ENCODE measurements at places on chromosomes 1 and 21. TPM values are rescaled to one million over a fixed set of nuclear protein-coding genes. Genes with fewer than 3 reads are reported as not detected.

DNA sequence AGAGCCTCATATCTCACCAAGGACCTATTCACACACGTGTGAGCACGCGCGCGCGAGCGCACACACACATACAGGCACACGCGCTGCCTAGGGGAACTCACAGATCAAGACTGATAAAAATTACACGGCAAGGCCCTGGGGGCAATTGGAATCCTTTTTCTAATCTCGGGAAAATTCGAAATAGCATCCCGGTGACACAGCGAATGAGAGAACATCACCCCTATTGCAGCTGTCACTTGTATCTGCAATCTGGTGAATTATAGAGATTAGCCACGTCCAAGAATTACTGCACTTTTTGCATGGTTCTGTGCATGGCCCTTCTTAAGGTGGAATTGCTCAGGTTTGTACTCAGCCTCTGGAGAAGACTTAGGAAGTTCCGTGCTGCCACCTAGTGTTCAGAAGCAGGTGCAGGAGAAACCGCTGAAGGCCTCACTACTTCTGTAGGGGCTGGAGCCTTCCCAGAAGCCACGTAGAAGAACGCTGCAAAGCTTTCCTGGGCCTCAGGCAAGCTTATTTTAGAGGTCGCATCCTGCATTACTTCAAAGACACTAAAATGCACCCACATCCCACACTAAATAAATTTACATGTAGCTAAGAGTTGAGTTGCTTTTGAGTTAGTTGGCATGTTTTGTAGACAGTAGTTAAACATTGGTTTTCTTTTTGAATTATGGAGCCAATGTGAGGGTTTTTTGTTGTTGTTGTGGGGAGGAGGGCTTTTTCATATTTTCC is 229.2 kb upstream of the CAMK1G start:
- no peaks in the 10 kb centered on the region for H3K27me3 ChIP-seq
- H3K4me1 ChIP-seq, result no peaks in the 10 kb centered on the region
- DNase-seq, result no peak
- no peak overlapping the region for H3K4me3 ChIP-seq
- no peaks in the 10 kb centered on the region for H3K36me3 ChIP-seq

Gene KCNAB2
- total RNA-seq, result 387 TPM

Gene TEDDM1
- total RNA-seq, result not detected

Gene KCNN3
- total RNA-seq, result not detected

Gene TNNT2
- total RNA-seq, result not detected

GRCh38 chr1:230303069-230303468 is 123.1 kb downstream of the PGBD5 start:
- H3K27ac ChIP-seq, result no peak overlapping the region
- H3K4me1 ChIP-seq, result no peaks in the 10 kb centered on the region
- H3K4me3 ChIP-seq, result no peak overlapping the region
- H3K27me3 ChIP-seq, result no peaks in the 10 kb centered on the region
